NCI-H187 treated with DMSO at 0.1 percent for 48 hours (cell line): ENCODE measurements at places on chromosomes 11 and 22.

- DNase-seq = no peak
Observed at GRCh38 chr11:65341856-65342255, 8.2 kb downstream of the DPF2 start.

- no peak for DNase-seq
Observed at GRCh38 chr22:50576806-50577696, 1.2 kb downstream of the CPT1B start.

DNA sequence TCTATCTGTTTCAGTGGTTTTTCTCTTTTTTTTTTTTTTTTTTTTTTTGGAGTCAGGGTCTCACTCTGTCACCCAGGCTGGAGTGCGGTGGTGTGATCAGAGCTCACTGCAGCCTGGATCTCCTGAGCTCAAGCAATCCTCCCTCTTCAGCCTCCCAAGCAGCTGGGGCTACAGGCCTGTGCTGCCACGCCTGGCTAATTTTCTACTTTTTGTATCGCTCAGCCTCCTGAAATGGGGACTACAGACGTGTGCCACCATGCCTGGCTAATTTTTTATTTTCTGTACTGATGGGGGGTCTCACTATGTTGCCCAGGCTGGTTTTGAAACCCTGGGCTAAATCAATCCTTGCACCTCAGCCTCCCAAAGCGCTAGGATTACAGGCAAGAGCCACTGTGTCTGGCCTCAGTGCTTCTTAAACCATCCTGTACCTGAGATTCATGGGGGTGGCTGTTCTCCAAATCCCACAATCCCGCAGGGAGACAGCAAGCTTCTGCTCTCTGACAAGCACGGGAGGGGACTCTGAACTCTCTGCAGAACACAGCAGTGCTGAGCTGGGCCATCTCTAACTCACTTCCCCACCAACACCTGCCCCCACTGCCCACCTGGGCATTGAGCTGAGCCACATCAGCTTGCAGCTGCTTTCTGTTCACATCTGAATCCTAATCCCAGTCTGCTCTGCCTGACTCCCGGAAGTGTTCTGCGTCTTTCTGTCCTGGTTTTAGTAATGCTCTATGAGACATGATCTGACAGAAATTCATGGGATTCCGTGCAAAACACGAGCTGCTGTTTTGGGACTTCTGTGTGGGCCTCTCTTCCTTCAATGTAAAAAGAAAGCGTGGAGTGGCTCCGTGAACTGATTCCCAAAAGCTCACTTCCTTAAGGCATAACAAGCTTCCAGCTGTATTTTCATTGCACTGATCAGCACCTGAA lies 400.0 kb downstream of the LARGE1 start:
- DNase-seq = no peak

DNA sequence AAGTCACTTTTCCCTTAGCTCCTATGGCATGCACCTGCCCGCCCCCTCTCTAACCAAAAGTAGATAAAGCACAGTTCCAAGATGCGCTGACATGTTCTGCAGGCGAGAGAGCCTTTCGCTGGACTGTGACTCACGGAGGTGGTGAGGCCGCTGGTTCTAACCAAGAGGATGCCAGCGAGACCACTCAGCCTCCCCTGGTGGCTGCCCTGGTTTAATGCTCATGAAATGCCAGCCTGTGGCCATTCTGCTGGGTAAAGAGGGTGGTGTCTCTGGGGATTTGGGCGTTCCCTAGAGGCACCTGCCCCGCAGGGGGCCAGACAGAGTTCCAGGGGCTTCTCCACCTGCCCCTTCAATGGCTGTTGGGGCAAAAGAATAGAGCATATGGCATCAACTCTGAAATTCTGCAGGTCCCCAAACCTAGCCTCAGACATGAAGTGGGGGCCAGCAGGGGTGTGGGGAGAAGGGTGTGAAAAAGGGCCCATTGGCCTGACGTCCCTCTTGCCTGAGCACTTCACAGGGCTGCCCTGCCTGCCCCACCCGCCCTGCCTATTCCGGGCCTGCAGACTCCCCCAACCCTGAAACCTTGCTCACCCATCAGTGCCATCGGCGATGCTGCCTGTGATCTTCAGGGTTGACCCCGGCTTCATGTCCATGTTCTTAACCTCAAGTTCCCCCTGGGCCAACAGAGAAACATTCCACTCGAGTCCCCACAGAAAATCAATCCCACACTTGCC lies 8.5 kb downstream of the LGALS2 start:
- DNase-seq = no peak

DNA sequence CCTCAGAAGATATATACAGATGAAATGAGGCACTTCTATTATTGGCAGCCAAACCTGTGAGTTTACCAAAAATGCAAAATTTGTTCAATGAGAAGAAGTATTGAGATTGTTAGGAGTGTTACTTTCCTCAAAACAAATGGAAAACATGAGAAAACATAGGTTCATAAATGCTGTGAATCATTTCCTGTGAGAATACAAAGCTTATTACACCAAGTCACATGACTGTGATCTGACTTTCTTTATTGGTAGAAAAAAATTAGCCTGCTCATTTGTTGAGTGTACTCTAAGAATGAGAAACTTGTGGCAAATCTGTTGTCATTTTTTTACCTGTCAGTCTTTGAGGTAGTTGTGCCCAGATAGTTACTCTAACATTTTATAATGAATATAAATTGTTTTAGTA lies 215.1 kb downstream of the TMEM135 start:
- no peak for DNase-seq
